Endodermal cell (in vitro differentiated cells): ENCODE measurements at places on chromosomes 1 and 21.

DNA sequence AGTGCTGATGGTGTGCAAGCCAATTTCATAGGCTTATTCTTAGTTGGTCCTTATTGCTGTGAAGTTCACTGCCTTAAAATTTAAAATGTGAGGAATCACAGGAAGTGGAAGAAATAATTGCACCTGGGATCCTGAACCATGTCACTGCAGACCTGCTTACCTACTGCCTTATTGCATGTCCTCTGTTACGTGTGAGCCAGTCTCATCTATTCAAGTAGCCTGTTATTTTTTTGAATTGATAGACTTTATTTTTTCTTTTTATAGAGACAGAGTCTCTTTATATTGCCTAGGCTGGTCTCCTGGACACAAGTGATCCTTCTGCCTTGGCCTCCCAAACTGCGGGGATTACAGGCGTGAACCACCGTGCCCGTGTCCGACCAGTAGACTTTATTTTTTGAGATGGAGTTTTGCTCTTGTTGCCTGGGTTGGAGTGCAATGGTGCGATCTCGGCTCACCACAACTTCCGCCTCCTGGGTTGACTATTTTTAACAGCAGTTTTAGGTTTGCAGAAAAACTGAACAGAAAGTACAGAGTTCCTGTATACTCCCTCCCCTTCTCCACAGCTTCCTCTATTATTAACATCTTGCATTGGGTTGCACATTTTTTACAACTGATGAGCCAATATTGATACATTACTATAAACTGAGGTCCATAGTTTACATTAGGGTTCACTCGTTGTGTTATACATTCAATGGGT lies 14.0 kb upstream of the DISC1 start:
- DNase-seq, result no peak

GRCh38 chr1:237386362-237387143 lies 344.6 kb downstream of the RYR2 start:
- no peak for DNase-seq

DNA sequence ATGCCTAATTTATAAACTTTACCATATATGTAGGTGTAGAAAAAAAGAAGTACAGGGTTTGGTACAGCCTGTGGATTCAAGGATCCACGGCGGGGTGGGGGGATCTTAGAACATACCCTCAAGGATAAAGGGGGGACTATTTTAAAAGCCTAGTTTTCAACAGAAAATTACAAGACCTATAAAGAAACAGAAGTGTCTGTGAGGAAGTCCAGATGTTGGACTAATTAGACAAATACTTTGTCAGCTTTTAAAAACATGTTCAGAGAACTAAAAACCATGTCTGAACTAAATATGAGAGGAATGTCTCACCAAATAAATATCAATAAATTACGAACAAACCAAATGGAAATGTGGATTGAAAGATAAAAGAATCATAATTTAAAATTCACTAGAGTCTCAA lies 51.6 kb downstream of the TRMT1L start:
- no peak for DNase-seq

- DNase-seq, result peak; percentile 48
Measured at GRCh38 chr21:19256934-19257660, 853.5 kb upstream of the TMPRSS15 start.

GRCh38 chr1:231642618-231643017 lies 16.0 kb downstream of the DISC1 start:
- no peak for DNase-seq
